CD4-positive, alpha-beta T cell treated with Interleukin-10 for 1 hour (primary cell): ENCODE measurements at places on chromosomes 6 and 20.

DNA sequence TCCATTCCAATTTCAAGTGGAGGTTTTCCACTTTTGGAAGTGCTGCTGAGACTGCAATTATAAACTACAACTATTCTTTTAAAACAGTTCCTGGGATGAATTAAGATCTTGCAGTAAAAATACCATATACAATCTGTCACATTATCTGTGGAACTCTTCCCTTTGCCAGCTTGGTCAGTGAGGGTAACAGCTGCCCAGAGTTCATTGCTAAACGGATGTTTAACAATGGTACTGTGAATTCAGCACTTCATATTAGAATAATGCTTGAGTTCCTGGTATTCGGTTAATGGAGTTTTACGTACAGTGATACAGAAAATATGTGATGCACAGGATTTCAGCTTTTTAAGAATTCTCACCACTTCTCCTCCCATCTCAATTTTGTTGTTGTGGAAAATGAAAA, 51.5 kb downstream of the KCNS1 start:
- no peak for DNase-seq

DNA sequence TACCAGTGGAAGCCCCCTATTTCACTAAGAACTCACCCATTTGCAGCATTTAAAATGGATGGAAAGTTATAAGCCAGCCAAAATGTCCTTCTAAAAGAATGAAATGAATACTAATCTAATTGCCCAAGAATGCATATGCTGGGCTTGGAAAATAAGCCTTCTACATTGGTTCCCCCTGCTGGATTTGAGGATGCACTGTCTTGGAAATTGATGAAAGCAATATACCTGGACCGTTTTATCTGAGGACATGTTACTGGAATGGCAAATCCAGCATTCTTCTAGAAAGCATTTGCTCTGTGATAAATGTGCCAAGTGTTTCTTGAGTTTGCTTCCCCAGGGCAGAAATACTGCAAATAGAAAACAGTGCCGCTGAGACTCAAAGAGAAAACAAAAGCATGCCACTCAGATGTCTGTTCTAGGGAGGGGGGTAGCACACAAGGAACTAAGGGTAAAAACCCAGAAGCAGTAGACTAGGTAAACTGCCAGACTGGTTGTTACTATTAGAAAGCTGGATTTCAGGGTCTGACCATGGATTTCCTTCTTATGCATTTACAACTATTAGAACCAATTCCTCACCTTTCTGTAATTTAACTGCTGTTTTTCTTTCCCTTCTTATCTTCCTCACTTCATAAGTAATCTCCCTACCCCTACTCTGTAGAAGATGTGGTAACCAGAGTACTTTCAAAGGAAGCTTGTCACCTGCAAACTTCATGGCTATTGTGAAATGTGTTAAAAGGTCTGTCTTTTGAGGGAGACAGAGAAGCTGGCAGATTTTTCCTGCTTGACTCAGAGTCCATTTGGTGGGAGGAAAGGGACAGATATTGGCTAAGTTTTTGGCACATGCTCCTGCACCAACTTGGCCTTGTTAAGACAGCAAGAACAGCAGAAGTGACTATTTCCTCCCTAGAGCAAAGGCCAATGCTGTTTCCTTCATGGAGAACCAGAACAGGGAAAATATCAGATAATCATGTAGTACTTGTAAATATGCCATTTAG, 642.6 kb downstream of the KIF16B start:
- DNase-seq = no peak

DNA sequence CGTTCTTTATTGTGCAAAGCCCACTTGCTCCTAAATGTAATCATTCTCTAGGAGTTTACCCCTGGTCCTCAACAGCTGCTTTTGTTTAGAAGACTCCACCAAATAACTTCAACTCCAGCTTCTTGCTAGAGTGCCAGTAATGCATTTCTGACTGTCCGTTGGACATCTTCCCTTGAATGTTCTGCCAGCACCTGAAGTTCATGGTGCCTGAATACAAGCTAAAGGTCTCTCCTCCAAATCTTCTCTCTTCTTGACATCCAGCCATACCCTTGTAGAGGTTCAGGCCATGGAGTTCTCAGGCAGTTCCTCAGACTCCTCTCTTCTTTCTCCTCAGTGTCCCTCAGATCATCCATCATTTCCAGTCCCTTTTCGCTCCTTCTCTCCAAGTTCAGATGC, 21.7 kb downstream of the PHACTR2 start:
- DNase-seq = no peak

DNA sequence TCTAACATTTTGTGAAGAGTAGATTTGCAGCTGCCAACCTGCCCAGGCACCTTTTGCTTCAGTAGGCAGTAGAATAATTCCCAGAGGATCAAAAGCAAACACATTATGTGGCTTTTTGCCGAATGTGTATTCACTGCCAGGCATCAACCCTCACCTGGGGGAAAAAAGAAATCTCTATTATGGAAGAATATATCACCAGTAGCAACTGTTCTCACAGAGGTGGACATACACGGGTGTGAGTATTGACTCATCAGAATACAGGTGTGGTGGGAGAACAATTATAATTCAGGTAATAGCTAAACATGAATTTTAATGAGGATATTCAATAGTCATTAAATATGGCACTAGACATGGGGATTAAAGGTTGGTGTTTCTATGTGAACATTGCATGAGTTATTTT, 910.7 kb downstream of the TFAP2A start:
- DNase-seq = no peak

DNA sequence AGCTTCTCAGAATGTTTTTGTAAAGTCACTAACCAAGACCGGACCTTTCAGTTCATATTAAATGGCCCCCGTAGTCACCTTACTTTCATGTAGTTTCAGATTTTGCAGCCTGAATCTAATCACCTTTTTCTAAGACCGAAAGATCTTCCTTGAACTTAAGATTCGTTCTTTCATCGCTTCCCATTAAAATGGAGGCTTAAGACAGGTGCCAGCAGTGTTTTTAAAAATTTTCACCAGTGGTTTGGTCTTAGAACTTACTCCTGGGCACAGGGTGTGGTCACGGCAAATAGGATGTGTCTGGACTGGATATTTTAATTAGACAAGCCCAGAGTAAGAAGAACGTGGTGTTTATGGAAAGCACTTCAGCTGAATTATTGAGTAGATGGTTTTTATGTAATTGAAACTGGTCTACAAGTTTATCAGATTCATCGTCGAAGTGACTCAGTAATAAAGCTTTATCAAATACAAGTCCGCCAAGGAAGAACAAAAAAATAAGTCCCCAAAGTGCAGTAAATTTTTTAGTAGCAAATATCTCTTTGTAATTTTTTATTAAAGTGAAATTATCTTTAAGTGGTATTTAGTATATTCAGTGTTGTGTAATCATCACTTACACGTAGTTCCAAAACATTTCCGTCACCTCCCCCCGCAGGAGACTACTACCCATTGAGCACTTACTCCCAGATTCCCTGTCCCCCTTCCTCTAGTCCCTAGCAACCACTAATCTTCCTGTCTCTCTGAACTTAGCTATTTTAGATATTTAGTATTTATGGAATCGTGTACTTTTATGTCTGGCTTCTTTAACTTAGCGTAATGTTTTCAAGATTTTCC, 868 bp downstream of the SRSF3 start:
- no peak for DNase-seq

DNA sequence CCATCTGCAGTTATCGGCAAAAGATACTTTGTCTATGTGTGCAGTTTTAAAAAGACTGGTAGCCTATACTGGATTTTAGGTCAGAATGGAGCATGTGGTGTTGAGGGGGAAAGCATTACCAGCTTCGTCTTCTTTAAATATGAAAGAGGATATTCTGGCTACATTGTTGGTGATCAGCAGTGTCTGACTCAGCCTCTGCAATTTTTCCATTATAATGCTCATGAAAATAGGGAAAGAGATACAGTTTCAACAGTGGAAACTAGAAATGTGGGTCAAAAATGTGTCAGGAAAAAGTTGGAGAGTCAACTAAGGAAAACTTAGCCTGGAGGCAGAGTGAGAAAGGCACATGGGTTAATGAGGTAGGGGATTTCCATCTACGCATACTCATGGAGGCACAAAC, 45.2 kb downstream of the HDGFL1 start:
- no peak for DNase-seq

DNA sequence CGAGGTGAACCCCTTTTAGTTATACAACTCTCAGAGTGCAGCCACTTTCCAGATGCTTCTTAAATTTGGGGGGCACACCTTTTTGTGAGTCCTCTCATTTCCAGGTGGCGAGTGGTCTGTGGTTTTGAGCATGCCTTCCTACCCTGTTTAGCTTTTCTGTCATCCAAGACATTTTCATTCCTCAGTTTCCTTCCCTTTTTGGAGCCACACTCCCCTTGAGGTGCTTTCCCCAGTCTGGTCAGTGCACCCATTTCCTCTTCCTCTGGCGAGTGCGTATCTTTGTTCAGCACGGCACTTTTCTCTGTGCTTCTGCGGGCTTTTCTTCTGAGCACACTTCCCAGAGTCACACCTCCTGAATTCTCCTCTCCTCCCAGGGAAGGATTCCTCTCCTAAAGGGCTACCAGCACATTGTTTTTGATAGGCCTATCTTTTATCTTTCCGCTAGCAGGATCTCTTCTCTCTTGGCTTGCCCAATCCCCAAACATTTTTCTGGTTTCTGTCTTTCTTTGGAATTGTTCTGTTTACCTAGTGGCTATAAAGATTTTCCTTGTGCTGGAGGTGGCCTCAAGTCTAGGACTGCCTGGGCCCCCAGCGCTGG, 1.4 kb downstream of the PHF20 start:
- peak; percentile 70 for DNase-seq

DNA sequence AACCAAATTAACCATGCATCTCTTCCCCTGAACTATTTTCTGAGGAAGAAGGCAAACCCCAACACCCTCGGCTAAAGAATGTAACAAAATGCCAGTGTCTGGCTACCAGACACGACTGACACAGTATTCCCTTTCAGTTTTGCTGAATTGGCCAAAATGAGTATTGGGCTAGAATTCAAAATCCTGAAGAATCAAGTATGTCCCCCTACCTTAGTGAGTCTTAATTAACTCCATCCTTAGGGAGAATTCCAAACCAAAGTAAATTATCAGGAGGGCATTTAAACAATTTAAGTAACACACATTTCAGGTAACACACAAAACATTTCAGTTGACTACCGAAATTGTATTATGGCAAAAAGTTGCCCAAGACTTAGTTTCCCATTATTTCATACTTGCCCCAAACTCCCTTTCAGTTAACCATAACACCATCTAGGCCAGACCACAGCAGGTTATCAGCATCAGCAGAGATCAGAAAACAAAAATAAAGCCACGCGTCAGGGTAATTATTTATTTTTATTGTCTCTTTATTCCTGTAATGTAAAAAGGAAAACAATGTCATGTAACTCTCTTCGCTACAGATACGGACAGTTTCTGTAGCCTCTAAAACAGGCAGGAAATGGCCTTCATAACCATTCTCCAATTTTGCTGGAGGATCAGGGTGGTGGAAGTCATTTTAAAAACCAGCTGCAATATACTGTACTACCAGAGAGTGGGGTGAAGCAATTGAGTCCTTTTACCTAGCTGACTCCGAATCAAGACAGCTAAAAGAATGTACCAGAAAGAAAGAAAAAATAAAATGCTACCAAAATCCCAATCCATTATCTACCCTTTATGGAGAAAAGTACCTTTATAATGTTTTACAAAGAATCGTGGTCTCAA, 1.9 kb downstream of the SNX5 start:
- DNase-seq = peak; percentile 58

- DNase-seq = peak; percentile 46
Measured at GRCh38 chr6:7108964-7109836, 1.4 kb downstream of the RREB1 start.

- DNase-seq = peak; percentile 89
Measured at GRCh38 chr6:149431905-149432775, 32.1 kb downstream of the SUMO4 start.

DNA sequence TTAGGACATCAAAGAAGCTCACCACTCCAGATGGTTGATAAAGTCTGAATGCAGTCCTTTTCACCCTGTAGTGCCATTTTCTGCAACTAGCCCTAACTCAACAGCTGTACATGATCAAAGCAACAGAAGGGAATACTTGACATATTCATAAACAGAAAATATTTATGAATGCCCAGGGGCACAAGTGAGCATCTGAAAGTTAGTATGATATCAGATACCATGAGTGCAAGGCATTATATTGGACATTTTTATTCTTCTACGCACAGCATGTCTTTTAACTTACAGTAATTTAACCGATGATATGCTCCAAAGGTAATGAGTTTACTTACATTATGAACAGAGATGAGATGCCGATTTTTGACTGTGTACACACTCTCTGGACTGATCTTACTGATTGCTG, 142.0 kb downstream of the MCHR2 start:
- no peak for DNase-seq

DNA sequence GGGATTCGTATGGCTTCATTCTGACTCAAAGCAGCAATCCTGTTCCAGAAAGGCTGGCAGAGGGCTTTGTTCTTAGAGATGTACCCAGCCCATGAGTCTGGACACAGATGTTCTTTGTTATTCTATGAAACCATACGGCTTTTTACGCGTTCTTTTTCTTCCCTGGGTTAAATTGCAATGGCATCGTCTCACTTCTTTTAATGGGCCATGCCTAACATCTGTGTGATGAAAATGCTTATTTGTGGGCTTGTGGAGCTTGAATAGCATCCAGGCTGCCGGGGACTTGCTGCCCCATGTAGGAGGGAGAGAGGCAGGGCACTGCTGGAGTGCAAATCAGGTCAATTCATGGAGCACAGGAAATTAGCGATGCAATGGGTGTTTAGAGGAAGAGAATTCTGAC, 19.4 kb downstream of the FAM50B start:
- DNase-seq = no peak

- DNase-seq = no peak
Measured at GRCh38 chr20:1198751-1199150, 4.5 kb upstream of the C20orf202 start.

DNA sequence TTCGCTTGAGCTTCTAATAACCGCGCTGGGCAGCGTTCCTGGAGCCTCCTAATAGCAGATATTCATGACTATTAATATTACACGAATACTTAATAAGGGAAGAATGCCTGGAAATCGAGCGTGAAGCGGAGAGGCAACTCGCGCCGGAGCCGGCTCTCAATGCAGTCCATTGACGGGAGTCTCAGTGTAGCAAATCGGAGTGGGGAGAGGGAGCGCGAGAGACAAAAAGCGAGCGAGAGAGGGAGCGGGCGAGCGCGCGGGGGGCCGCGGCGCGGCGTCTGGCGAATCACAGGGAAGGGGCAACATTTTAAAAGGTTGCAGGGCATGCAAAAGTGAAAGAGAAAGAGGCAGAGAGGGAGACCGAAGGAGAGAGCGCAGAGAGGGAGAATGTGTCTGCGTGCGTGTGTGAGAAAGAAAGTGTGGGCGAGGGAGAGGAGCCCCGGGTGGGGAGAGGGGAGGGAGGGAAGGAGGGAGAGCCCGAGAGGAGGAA, 2.9 kb downstream of the TFAP2A start:
- DNase-seq = peak; percentile 53

DNA sequence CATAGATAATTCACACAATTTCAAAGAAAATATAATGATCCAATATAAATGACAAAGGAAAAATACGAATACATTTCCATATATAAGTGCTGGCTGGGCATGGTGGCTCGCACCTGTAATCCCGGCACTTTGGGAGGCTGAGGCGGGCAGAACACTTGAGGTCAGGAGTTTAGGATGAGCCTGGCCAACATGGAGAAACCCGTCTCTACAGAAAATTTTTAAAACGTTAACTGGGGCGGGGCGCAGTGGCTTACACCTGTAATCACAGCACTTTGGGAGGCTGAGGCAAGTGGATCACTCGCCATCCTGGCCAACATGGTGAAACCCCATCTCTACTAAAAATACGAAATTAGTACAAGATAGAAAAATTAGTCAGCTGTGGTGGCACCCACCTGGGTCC, 14.9 kb upstream of the MAPK13 start:
- DNase-seq = no peak
